ENCODE measurements at places on chromosomes 13 and 19. TPM values are rescaled to one million over a fixed set of nuclear protein-coding genes. Genes with fewer than 3 reads are reported as not detected.
A peak's percentile ranks its signal among the peaks of the same experiment; 100 is the strongest.

Gene RYR1
- total RNA-seq: not detected

DNA sequence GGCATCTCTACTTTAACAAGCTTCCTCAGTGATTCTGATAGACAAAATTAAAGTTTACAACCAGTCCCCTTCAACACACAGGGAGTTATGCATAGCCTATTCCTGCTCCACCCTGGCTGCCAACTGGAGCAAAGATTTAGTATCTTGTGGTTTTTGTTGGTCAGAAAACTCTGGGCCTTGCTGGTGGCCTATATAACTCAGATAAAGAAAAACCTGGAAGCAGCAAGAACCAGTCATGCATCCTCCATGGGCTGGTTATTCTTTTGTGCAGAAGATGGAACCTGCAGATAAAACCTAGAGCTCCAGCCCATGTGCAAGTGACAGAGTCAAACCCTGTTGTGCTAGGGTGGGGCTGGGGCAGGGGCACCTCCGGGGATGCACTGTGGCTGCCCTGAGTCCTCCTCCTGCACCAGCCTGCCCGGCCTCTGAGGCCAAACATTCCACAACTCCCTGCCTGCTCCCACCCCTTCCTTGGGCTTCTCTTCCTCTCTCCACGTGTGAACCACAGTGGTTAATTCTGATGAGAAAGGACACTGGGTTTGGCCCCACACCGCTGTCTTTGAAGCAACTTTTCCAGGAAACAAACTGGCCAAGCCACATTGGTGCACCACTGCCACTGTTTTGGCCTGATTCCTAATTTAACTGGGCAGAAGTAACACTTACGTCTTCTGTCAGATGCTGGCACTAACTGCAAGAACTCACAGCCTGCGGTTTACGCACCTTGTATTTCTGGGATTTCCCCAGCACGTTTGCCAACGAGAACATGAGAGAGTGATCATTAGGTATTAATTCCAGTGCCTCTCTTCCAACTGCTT is 23.3 kb upstream of the GGACT start:
- DNase-seq: no peak

Gene CBLC
- not detected for total RNA-seq

GRCh38 chr13:48507021-48507420 is 25.9 kb downstream of the RCBTB2 start:
- no peak for DNase-seq

Gene SIRT2
- 74.6 TPM for total RNA-seq

- no peak for DNase-seq
Observed at GRCh38 chr13:63041640-63042414, 1626.2 kb upstream of the PCDH20 start.

- DNase-seq: no peak
Observed at GRCh38 chr13:88288326-88288725, 617.2 kb downstream of the SLITRK5 start.

- DNase-seq: no peak
Observed at GRCh38 chr13:91056746-91057145, 290.7 kb upstream of the MIR17HG start.

- no peak for DNase-seq
Observed at GRCh38 chr19:17404015-17404414, 1.4 kb downstream of the BST2 start.

Gene SOX1
- not detected for total RNA-seq

DNA sequence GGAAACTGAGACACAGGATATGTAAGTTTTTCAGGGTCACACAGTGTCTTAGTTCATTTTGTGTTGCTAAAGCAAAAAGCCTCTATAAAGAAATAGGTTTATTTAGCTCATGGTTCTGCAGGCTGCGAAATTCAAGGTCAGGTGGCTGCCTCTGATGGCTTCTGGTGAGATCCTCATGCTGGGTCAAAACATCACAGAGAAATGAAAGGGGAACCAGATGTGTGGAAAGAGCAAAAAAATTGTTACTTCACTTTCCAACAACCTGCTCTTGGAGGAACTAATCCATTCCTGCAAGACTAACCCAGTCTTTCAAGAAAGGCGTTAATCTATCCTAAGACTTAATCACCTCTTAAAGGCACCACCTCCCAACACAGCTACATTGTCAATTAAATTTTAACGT is 64.2 kb upstream of the UBL3 start:
- DNase-seq: no peak

DNA sequence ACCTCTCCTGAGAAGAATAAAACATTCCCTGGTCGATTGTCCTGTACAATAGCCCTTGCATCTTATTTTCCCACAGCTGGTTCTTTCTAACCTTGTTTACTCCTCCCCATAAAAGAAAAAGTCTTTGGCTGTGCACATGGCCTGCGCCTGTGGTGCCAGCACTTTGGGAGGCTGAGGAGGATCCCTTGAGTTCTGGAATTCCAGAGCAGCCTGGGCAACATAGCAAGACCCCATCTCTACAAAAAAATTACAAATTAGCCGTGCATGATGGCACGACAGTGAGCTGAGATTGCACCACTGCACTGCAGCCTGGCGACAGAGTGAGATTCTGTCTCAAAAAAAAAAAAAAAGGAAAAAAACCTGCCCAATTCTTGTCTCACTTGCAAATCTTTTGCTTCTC is 7.2 kb upstream of the NUP62 start:
- no peak for DNase-seq

Gene GSX1
- not detected for total RNA-seq

- peak; percentile 39 for DNase-seq
Observed at GRCh38 chr13:75550159-75550567, 572 bp downstream of the UCHL3 start.

Gene RNF225
- total RNA-seq: not detected

DNA sequence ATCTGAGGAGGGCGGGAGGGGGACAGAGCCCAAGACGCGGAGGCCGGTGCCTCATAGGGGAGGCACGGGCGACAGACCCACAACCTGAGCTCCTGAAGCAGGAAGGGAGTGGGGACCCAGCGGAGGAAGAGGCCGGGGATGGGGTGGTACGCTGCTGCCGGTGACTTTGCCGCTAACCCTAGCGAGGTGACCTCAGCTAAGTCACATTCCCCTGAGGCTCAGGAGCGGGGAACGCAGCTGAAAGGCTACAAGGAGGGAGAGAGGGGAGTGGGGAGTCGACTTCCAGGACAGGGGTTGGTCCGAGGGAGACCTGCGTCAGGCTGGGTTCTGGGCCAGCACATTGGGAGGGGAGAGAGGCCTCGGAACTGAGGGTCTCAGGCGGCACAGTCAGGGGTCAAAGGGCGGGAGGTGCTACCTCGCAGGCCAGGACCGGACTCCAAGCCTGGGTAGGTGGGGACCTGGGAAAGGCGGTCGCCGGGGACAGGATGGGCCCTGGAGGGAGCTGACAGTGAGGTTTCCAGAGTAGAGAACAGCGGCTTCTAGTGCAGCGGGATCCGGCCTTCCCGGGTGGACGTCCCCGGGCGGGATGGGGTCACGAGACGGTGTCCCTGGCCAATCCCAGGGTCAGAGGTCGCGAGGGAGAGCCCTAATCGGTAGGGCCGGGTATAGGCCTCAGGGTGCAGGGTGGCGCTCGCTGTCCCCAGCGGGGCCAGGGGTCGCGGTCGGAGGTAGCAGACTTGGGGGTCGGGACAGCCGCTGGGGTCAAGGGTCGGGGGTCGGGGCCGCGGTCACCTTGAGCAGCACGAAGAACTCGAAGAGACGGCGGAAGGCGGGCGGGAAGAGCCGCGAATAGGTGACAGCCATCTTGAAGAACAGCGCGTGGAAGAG is 699 bp downstream of the TMEM259 start:
- DNase-seq: no peak

Gene BTBD2
- total RNA-seq: 37.6 TPM

- no peak for DNase-seq
Observed at GRCh38 chr19:3333662-3334061, 32.7 kb upstream of the NFIC start.

- no peak for DNase-seq
Observed at GRCh38 chr13:85529218-85529594, 270.0 kb downstream of the SLITRK6 start.

Gene CRYL1
- total RNA-seq: 6.8 TPM

- no peak for DNase-seq
Observed at GRCh38 chr13:83878691-83879430, 3.4 kb downstream of the SLITRK1 start.

DNA sequence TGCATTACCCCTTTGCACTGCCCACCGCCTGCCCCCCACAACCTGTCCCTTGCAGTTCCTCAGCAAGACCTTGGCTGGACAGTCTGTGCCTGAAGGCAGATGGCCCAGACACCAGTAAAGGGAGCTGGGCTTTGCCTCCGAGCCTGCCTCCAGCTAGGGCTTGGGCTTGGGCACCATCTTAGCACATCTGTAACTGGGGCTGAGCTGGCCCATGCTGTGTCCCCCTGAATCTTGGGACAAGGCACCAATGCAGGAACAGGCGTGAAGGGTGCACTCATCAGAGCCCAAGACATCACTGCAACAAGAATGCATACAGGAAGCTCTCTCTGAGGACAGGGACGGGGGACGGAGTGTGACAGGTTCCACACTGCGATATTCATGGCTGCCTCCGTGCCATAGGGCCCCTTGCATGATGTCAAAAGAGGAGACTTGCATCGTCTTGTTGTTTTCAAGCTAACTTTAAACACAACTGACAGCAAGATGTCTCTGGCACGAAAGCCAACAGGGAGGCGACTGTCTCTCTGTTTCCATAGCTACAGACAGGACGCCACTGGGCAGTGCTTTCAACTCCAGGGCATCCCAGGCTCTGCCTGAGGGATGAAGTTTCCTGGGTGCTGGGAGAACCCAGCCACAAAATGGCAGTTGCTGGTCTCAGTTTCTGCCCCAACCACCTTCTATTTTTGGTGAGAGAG is 8.7 kb upstream of the CHST8 start:
- no peak for DNase-seq

DNA sequence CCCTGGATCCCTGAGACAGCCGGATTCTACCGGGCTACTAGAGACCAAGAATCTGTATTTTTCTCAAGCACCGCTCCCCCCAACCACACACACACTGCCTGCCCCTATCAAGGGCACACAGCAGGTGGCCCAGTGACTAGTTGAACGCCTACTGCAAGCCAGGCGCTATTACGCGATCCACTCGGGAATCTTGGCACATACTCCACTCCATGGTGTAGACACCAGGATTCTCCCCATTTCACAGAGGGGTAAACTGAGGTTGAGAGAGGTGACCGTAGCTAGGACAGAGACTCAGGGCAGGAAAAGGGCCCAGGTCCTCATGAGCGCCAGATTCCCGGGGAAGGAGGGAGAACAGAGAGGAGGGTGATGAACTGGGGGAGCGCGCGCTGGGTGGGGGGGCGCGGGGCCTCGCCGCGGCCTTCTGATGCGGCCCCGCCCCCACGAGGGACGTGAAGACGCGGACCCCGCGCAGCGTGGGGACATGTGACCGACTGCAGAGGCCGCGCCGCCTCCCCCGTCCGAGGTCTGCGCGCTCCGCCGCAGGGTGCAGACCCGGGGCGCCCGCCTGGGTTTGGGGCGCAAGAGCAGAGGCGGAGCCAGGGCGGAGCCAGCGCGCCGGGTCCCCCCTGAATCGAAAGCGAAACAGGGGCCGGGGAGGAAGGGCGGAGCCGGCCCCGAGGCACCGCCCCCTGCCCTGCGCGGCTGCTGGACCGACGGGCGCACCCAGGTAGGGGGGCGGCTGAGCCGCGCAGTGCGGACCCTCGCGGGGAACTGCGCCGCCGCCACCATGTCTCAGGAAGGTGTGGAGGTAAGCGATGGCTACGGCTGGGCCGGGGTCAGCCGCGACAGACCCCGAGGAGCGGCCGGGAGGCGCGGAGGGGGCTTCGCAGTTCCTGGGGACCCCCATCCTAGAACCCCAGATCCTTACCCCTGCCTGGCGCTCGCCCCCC is at the start of gene SHFL:
Gene SHFL, plus strand, starts transcription at position 677 of the 950 bp plus-strand sequence. Its CDS starts 111 bp downstream, at position 788.
- peak; percentile 49 for DNase-seq

GRCh38 chr13:113186061-113186900 is 22.2 kb downstream of the PCID2 start:
- no peak for DNase-seq

- peak; percentile 31 for DNase-seq
Observed at GRCh38 chr19:14337510-14337909, 43.7 kb upstream of the ADGRE5 start.

DNA sequence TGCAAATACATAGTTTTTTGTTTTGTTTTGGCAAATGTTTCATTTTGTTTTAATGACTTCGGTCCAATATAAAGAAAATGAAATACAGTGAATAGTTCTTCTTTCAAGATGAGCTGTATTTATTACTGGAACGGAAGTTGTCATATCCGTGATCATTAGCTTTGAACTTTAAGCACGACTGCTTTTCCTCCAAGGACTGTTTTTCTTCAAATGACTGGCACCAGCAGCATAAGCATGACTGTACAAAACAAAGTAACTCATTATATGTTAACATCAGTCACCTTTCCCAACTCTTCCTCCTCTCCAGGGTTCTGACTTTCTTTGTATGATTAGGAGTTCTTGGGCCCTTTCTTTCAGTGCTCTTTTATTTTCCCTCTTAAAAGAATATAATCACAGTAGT is 20.5 kb downstream of the EDNRB start:
- DNase-seq: peak; percentile 4

DNA sequence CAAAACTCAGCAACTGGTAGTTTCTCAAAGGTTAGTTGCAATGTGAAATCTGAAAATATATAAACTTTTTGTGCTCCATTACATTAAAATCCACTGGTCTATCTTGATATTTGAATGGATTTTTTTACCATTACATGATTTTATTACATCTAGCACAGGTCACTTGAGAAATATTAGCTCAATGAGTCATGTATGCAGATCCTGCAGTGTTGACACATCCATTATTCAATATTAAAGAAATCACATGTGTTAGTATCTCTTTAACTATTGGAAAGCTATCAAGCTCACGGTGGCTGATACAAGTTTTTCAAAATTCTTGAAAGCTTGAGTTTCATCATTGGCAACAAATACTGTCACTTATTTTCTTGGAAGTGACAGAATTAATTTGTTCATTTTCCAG is 373.9 kb upstream of the TSHZ3 start:
- DNase-seq: no peak

Gene POLR2I
- 192 TPM for total RNA-seq

DNA sequence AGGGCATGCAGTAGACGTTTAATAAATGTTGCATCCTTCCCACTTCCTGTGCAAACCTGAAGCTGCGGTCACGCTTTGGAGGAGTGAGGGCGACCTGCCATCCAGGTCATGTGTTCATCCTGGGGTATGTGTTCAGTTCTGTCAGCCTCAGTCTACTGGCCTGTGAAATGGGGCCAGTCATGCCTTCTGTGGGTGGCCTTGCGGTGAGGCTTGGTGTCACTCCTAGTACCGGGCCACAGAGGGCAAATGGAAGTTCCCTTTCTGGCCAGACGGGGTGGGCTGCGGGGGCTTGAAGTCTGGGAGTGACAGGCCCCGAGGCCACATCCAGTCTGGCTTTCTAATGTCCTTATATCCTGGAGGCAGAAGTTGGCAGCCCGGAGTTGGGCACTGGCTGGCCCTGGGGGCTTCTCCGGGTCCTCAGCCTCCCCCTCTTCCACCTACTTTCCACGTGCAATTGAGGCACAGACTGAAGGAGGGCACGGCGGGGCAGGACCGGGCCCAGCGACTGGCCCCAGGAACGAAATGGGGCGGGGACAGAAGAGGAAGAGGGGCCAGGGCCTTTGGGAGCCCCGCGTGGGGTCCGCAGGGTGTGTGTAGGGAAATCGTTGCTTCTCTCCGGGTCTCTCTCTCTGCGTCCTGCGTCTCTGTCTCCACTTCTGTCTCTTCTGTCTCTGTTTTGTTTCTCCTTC is 11.1 kb downstream of the PDE4A start:
- peak; percentile 56 for DNase-seq

Gene ZNF610
- total RNA-seq: 1.1 TPM

GRCh38 chr19:55209693-55210472 is 582 bp upstream of the PTPRH start:
- DNase-seq: peak; percentile 79
